ENCODE measurements at places on chromosomes 3 and 15. TPM values are rescaled to one million over a fixed set of nuclear protein-coding genes. Genes with fewer than 3 reads are reported as not detected.

MESP1 gene
- not detected for total RNA-seq

LIPH gene
- 9.6 TPM for total RNA-seq

PP2D1 gene
- not detected for total RNA-seq

KCNMB2 gene
- not detected for total RNA-seq

STAB1 gene
- not detected for total RNA-seq

MEGF11 gene
- not detected for total RNA-seq

Measured in airway epithelial cell (primary cell).